ENCODE measurements at places on chromosomes 16 and 17. TPM values are rescaled to one million over a fixed set of nuclear protein-coding genes. Genes with fewer than 3 reads are reported as not detected.

The PRR29 gene
- 0.51 TPM for total RNA-seq

The CYGB gene
- 17.6 TPM for total RNA-seq

The KARS1 gene
- 89.3 TPM for total RNA-seq

The CDK3 gene
- total RNA-seq = 2.7 TPM

The P2RX5 gene
- total RNA-seq = 37.9 TPM

- DNase-seq = no peak
These were observed 604.0 kb downstream of the HS3ST4 start for GRCh38 chr16:26295625-26296304.

GRCh38 chr17:30854146-30854545, 22.4 kb downstream of the ATAD5 start:
- no peak for DNase-seq

- peak; percentile 91 for DNase-seq
These were observed 15.9 kb upstream of the ANKRD40CL start for GRCh38 chr17:50783193-50783660.

DNA sequence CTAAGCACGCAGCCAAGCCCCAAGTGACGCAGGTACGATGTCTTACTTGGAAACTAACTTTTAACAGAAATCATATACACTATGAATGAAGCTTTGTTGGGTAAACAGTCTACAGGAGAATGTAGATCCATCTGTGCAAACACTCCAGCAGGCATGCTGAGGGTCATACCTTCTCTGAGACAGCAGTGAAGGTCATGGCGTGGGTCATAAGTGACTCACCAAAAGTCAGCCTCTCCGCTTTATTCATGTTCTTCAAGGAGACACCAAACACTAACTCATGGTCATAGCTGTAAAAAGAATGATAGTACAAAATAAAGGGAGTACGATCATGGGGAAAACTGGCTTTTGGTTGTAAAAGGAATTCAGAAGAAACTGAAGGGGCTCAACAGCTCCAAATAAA, 20.6 kb downstream of the BLMH start:
- no peak for DNase-seq

DNA sequence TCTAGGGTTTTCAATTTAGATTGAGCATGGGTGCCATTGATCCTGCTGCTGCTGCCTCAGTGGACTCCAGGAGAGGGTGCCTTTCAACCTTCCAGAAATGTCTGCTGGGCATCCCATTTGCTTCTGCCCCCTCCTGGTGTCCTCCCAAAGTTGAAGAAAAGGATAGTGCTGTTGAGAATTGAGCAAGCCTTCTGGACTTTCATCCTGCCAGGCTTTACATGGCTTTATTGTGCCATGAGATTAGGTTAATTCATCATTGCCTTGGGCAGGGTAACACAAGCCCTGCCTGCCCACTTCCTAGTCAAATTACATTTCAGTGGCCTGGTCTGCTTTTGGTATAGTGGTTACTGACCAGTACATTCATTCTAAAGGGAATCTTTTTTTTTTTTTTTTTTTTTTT, 17.9 kb upstream of the TANGO6 start:
- DNase-seq = no peak

DNA sequence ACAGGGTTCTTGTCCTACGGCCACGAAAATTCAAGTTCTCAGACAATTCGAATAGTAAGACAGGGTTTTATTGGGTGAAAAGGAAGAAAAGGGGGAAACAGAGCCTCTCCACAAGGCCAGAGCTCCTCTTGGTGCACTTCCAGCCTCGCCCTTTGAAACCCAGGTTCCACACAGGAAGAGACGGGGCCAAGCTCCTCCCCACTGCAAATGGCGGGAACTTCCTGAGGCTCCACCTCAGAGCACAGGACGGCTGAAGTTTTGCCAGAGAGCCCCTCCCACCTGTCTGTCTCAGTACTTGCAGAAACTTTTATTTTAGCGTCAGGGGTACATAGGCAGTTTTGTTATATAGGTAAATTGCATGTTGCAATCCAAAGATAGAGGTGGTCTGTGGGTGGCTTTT, 165.7 kb upstream of the CDH8 start:
- no peak for DNase-seq

DNA sequence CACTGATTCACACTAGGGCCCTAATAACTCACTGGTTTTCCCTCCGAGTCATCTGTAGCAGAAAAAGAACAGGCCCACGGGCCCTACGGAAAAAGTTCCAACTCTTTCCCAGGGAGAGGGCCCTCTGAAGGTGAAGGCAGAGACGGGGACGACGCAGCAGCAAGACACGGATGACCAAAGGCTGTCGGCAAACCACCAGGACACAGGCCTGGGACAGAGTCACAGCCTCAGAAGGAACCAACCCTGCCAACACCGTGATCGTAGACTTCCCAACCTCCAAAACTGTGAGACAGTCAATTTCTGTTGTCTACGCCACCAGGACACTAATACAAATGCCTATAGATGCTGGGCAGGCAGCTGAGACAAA, 5.2 kb upstream of the SPHK1 start:
- DNase-seq = no peak

Data from cardiac septum (tissue), 1 donor.